ENCODE measurements at places on chromosomes 4 and X. TPM values are rescaled to one million over a fixed set of nuclear protein-coding genes. Genes with fewer than 3 reads are reported as not detected.

JADE3 gene
- 5.0 TPM for total RNA-seq

SMAD1 gene
- 30.4 TPM for total RNA-seq

ARR3 gene
- not detected for total RNA-seq

WNK3 gene
- total RNA-seq: 1.1 TPM

ATOH1 gene
- not detected for total RNA-seq

SGMS2 gene
- total RNA-seq: 148 TPM

- H3K27ac ChIP-seq: no peak overlapping the region
- no peaks in the 10 kb centered on the region for H3K36me3 ChIP-seq
- H3K4me3 ChIP-seq: no peak overlapping the region
- no peaks in the 10 kb centered on the region for H3K27me3 ChIP-seq
Measured at GRCh38 chrX:23515028-23515427, 152.3 kb upstream of the PRDX4 start.

DNA sequence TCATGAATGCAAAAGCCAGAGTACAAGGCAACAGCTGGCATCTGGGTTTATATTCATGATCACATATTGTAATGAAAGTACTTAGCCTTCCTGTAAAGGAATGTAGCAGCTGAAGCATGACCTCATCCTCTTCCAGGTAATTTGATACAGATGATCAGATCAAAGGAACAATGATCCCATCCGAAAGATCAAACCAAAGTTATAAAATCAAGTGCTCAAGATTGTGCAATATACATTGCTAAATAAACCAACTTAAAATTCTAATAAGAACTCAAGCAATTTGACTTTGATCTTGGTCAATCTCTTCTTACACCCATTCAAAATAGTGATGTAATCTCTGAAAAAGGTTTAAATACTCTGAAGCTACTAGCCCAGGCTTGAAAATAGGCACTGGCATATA, 113.1 kb upstream of the INPP4B start:
- H3K4me1 ChIP-seq: no peaks in the 10 kb centered on the region
- DNase-seq: no peak
- no peaks in the 10 kb centered on the region for H3K36me3 ChIP-seq
- no peak overlapping the region for H3K4me3 ChIP-seq
- no peaks in the 10 kb centered on the region for H3K27me3 ChIP-seq
- no peak overlapping the region for H3K27ac ChIP-seq

GRCh38 chrX:146863566-146863965, 49.0 kb upstream of the CXorf51A start:
- no peak for DNase-seq
- no peak overlapping the region for H3K27ac ChIP-seq
- H3K27me3 ChIP-seq: no peaks in the 10 kb centered on the region

GRCh38 chrX:154401045-154401799, 3.0 kb downstream of the RPL10 start:
- H3K4me1 ChIP-seq: peaks cover 3% of the 10 kb centered on the region
- no peak overlapping the region for H3K27ac ChIP-seq
- H3K4me3 ChIP-seq: no peak overlapping the region
- H3K36me3 ChIP-seq: peaks cover 30% of the 10 kb centered on the region
- H3K27me3 ChIP-seq: no peaks in the 10 kb centered on the region

DNA sequence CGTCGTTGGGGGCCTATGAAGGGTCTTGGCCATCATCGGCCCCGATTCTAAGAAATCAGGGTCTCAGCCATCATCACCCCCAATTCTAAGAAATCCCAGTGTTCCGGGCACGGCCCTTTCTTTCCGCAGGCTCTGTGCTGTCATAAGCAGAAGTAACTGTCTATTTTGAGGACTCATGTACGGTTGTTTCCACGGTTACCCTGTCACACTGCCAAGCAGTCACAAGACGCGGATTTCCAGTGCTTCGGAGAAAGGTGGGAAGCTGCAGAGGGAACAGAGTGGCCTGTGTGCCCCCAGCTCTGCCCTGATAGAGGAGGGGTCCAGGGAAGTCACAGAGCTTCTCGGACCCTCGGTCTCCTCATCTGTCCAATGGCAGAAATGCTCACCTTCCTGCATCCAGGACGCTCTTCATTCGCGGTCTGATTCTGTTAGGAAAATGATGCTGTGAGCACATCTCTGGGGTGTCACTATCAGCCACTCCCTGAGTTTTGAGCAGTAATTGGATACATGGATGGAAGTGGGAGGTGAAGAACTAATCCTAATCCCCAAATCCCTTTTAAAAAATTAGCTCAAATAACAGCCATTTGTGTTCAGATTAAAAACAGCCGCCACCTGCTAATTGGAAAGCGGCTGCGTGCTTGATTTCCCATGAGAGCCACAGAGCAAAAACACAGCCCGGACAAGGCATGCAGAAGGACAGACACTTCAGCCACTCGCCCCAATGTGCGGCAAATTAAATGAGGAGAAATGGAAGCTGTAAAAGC, 73.1 kb downstream of the WFS1 start:
- H3K27me3 ChIP-seq: peaks cover 13% of the 10 kb centered on the region
- DNase-seq: no peak
- no peaks in the 10 kb centered on the region for H3K36me3 ChIP-seq
- peaks cover 12% of the 10 kb centered on the region for H3K4me1 ChIP-seq
- no peak overlapping the region for H3K4me3 ChIP-seq

All from osteoblast (primary cell).